ENCODE measurements at places on chromosomes 5 and 9. TPM values are rescaled to one million over a fixed set of nuclear protein-coding genes. Genes with fewer than 3 reads are reported as not detected.

Gene TAF11L5
- not detected for total RNA-seq

Gene TRIM52
- 6.5 TPM for total RNA-seq

Gene SLC6A18
- not detected for total RNA-seq

Gene TEK
- total RNA-seq = under 0.01 TPM

Gene LMNB1
- 50.0 TPM for total RNA-seq

Gene BTNL9
- total RNA-seq = not detected

Gene ANKRD18B
- 5.9 TPM for total RNA-seq

Gene STKLD1
- 4.7 TPM for total RNA-seq

Gene PCSK5
- total RNA-seq = 1.0 TPM

Gene C5orf58
- not detected for total RNA-seq

Gene SVEP1
- total RNA-seq = under 0.01 TPM

Gene CDC25C
- 6.9 TPM for total RNA-seq

Gene BNC2
- 67.4 TPM for total RNA-seq

Gene SLC9A3
- total RNA-seq = 1.9 TPM

Gene CNOT6
- 18.5 TPM for total RNA-seq

Gene GMCL2
- total RNA-seq = not detected

Gene NRARP
- total RNA-seq = not detected

Gene GIN1
- total RNA-seq = 7.9 TPM

Gene CDC14B
- total RNA-seq = 22.2 TPM

Gene TMEFF1
- 0.69 TPM for total RNA-seq

Gene PLAC8L1
- not detected for total RNA-seq

Gene NUDT12
- 13.4 TPM for total RNA-seq

Gene FBXW5
- total RNA-seq = 140 TPM

Gene DDX4
- total RNA-seq = not detected

Gene ALAD
- 31.3 TPM for total RNA-seq

Gene RORB
- 0.15 TPM for total RNA-seq

Gene ADAMTSL2
- not detected for total RNA-seq

Gene AJM1
- total RNA-seq = 0.62 TPM

Gene CDX1
- not detected for total RNA-seq

Gene PAX5
- total RNA-seq = under 0.01 TPM

Gene SCGB3A2
- total RNA-seq = not detected

Gene IGFBPL1
- not detected for total RNA-seq

Gene SYK
- total RNA-seq = 8.0 TPM

Gene OR1N2
- total RNA-seq = not detected

Gene PCDHB5
- total RNA-seq = 0.15 TPM

Gene HAPLN1
- total RNA-seq = not detected

Gene IQGAP2
- total RNA-seq = 16.2 TPM

Measured in melanocyte of skin (primary cell).